ENCODE measurements at places on chromosomes 11 and 22. TPM values are rescaled to one million over a fixed set of nuclear protein-coding genes. Genes with fewer than 3 reads are reported as not detected.

P2RX3 gene
- not detected for total RNA-seq

UBQLN3 gene
- total RNA-seq, result 1.6 TPM

PLET1 gene
- total RNA-seq, result not detected

SCUBE1 gene
- 101 TPM for total RNA-seq

MMP12 gene
- total RNA-seq, result not detected

AP5B1 gene
- total RNA-seq, result 8.6 TPM

MS4A5 gene
- not detected for total RNA-seq

- H3K4me3 ChIP-seq, result no peak overlapping the region
- DNase-seq, result no peak
- H3K36me3 ChIP-seq, result no peaks in the 10 kb centered on the region
- H3K4me1 ChIP-seq, result no peaks in the 10 kb centered on the region
Observed at GRCh38 chr22:33569018-33569417, 351.3 kb downstream of the LARGE1 start.

GRCh38 chr11:16750417-16750816 lies 12.0 kb downstream of the C11orf58 start:
- H3K36me3 ChIP-seq, result no peaks in the 10 kb centered on the region
- H3K27me3 ChIP-seq, result no peaks in the 10 kb centered on the region
- H3K4me1 ChIP-seq, result no peaks in the 10 kb centered on the region
- no peak overlapping the region for H3K27ac ChIP-seq

- H3K36me3 ChIP-seq, result no peaks in the 10 kb centered on the region
- H3K27me3 ChIP-seq, result no peaks in the 10 kb centered on the region
- no peaks in the 10 kb centered on the region for H3K4me1 ChIP-seq
Observed at GRCh38 chr11:44829838-44830237, 103.1 kb downstream of the TSPAN18 start.

DNA sequence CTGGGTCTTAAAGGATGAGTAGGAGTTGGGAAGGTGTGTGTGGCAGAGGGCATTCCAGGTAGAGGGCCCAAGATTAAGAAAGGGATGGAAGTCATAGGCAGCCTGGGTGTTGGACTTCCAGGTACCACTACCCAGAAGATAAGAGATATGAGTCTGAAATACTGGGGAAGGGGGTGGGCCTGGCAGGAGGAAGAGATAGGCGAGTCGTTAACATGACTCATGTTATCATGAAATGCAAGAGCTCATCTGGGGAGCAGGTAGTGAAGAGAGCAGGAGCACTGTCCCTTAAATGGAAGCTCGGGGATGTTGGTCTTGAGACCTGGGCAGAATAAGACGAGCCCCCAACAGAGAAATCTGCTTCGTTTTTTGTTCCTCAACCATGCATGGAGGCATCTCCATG lies 10.2 kb downstream of the ZC3H7B start:
- H3K27ac ChIP-seq, result no peak overlapping the region
- peaks cover 5% of the 10 kb centered on the region for H3K4me1 ChIP-seq
- H3K4me3 ChIP-seq, result no peak overlapping the region
- H3K27me3 ChIP-seq, result no peaks in the 10 kb centered on the region
- DNase-seq, result no peak

DNA sequence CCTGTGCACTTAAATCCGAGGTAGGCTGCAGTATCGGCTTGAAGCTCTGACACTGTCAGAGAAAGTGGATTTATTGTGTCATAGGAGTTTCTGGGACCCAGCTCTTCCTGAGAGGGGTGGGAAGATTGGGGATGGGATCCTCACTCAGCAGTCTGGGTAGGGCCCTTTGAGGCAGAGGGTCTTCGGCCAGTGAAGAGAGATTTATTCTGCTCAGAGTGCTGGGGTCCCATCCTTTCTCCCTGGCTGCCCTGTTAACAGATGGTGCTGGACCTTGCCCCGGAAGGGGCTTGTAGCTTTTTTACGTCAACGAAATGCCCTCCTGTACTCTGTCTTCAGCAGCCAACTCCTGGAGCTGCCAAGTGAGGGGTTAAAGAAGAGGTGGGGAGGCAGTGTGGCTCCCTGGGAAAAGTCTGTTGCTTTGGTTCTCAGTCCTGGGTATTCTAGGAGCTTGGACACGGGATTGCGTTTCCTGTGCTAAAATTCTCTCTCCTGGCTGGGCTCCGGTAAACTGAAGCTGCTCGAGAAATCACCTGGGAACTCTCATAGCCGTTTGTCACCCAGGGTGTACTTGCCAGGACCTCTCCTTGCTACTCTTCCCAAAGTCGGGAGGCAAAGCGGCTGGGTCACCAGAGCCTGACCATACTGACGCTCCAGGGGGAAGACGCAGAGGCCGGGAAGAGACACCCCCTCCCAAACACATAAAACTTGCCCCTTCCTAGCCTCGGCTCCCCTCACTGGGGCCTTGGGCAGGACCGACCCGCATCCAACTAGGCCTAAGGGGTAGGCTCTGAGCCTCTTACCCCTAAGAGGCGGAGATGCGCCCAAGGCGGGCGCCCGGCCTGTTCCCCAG lies 806 bp upstream of the SMDT1 start:
- H3K4me1 ChIP-seq, result peaks cover 6% of the 10 kb centered on the region
- no peaks in the 10 kb centered on the region for H3K27me3 ChIP-seq
- no peaks in the 10 kb centered on the region for H3K36me3 ChIP-seq
- peak overlapping the region; percentile 80 for H3K4me3 ChIP-seq
- H3K27ac ChIP-seq, result peak overlapping the region; percentile 87

DNA sequence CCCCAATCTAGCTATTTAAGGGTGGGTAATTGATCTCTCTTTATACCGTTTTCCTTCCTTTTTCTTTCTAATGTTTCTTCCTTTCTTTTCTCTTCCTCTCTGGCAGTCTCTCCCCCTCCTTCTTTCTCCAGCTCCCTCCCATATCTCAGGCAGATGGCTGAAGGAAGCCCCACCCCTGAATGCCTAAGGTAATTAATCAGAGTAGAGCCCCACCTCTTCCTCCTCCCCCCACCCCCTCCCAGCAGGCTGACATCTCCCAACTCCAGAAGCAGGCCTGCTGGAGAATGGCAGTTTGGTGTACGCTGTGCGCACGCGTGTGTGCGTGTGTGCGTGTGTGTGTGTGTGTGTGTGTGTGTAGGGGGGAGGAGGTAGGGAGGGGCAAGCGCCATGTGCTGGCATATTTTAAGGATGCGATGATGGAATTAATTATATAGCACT lies 122.6 kb downstream of the APOL5 start:
- H3K27me3 ChIP-seq, result no peaks in the 10 kb centered on the region
- peaks cover 4% of the 10 kb centered on the region for H3K4me1 ChIP-seq
- DNase-seq, result peak; percentile 87

- no peaks in the 10 kb centered on the region for H3K4me1 ChIP-seq
- no peaks in the 10 kb centered on the region for H3K36me3 ChIP-seq
- no peak overlapping the region for H3K4me3 ChIP-seq
- H3K27ac ChIP-seq, result no peak overlapping the region
Observed at GRCh38 chr22:45731798-45732495, 60.3 kb downstream of the ATXN10 start.

- H3K27ac ChIP-seq, result no peak overlapping the region
- H3K4me3 ChIP-seq, result no peak overlapping the region
- no peaks in the 10 kb centered on the region for H3K36me3 ChIP-seq
- H3K4me1 ChIP-seq, result no peaks in the 10 kb centered on the region
Observed at GRCh38 chr22:30733181-30733631, 38.5 kb downstream of the OSBP2 start.

DNA sequence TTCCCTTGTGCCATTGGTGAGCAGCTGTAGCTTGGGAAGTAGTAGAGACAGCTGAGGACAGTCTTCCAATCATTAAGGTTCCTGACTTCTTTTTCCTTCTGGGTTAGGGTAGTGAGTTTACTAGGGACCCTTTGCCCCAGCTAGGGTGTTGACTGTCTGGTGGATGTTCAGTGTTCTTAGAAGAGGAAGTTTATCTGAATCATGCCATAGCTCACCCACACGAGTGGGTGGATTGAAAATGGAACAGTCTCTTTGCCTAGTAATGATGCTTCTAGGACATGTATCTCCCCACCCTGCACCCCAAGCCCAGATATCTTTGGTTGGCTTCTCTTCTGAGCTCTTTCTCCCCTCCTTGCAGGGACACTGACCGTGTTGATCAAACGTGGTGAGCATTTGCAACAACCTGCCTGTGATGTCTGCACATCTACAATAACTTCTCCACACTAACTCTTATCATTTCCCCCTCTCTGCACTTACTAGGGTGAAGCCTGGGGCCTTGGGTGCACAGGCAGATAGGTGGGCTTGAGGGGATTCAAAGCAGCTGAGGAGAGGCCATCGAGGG lies 57.1 kb upstream of the HORMAD2 start:
- H3K27me3 ChIP-seq, result no peaks in the 10 kb centered on the region
- H3K27ac ChIP-seq, result no peak overlapping the region
- no peak for DNase-seq
- no peak overlapping the region for H3K4me3 ChIP-seq
- no peaks in the 10 kb centered on the region for H3K36me3 ChIP-seq
- H3K4me1 ChIP-seq, result peaks cover 4% of the 10 kb centered on the region

DNA sequence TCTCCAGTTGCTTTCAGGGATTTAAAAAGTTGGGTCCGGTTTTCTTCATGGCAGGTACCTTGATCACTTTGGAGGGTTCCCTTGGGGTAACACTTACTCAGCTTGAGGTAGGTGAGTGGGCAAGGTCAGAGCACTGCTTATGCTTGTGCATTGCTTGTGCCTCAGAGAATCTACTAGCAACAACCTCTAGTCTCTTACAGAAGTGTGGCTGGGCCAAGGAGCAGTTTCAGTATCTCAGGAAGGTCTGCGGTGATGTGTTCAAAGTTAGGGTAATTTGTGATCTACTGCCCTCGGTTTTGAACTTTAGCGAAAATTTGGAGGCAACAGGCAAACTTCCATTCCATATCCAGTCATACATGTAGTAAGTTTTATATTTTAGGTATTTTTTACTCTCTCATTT lies 62.8 kb downstream of the NCAM1 start:
- H3K4me3 ChIP-seq, result no peak overlapping the region
- no peak overlapping the region for H3K27ac ChIP-seq
- H3K27me3 ChIP-seq, result no peaks in the 10 kb centered on the region
- no peak for DNase-seq

- no peaks in the 10 kb centered on the region for H3K36me3 ChIP-seq
- no peaks in the 10 kb centered on the region for H3K27me3 ChIP-seq
- no peak overlapping the region for H3K4me3 ChIP-seq
- DNase-seq, result no peak
- H3K27ac ChIP-seq, result no peak overlapping the region
- H3K4me1 ChIP-seq, result peaks cover 5% of the 10 kb centered on the region
Observed at GRCh38 chr11:112650527-112650926, 310.7 kb upstream of the NCAM1 start.

- H3K27me3 ChIP-seq, result no peaks in the 10 kb centered on the region
- no peak overlapping the region for H3K27ac ChIP-seq
- no peak overlapping the region for H3K4me3 ChIP-seq
- H3K36me3 ChIP-seq, result no peaks in the 10 kb centered on the region
- H3K4me1 ChIP-seq, result no peaks in the 10 kb centered on the region
Observed at GRCh38 chr11:45477588-45477987, 187.8 kb downstream of the CHST1 start.

DNA sequence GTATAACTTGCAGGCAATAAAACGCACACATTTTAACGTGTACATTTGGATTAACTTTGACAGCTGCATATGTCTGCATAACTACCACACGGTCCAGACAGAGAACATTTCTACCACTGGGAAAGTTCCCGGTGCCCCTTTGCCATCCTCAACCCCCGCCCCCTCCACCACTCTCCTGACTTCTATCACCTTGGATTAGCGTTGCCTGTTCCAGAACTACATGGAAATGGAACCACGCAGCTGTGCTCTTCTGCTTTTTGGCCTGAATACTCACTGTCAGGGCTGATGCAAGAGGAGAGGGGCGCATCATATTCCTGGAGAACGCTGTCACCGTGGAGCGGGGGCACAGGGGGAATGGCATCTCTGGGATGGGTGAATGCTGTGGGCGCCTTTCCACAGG lies 62.1 kb downstream of the LRP5 start:
- H3K27ac ChIP-seq, result peak overlapping the region; percentile 82
- no peaks in the 10 kb centered on the region for H3K27me3 ChIP-seq
- peaks cover 18% of the 10 kb centered on the region for H3K4me1 ChIP-seq

DNA sequence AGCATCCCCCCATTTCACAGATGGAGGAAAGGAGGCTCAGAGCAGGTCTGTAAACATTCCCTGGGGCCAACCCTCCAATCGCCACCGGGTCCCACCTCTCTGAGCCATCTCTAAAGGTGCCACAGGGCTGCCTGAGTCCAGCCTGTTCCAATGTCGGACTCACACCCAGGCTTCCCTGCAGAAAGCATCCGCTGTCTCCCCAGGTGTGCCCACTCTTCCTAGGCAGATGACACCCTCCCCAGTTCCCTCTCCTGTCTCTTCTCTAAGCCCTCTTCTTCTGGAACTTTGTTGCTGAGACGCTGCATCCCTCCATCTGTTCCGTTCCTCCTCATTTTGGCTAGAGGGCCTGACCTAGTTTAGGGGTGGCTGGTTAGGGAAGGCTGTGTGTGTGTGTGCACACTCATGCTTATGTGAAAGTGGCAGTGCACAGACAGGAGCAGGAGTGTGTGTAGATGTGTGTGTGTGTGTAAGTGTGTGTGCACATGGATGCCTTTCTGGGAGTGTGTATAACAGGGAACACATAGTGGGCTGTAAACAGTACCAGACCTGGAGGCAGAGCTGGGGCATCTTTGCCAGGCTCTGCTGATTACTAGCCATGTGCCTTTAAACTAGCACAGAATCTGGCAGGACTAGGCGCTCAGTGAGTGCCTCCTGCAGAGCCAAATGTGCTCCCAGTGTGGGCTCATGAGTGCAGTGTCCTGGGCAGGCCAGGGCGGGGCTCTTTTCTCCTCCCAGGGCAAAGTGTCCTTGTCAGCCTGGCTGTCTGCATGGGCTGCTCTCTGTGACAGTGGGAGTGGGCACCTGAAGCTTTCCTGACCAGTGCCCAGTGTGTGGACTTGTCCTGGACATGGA lies 77.3 kb upstream of the NECTIN1 start:
- no peaks in the 10 kb centered on the region for H3K4me1 ChIP-seq
- H3K4me3 ChIP-seq, result no peak overlapping the region
- no peak overlapping the region for H3K27ac ChIP-seq
- no peaks in the 10 kb centered on the region for H3K36me3 ChIP-seq
- DNase-seq, result no peak

- no peak for DNase-seq
- no peak overlapping the region for H3K4me3 ChIP-seq
- H3K36me3 ChIP-seq, result no peaks in the 10 kb centered on the region
- no peak overlapping the region for H3K27ac ChIP-seq
- H3K4me1 ChIP-seq, result peaks cover 12% of the 10 kb centered on the region
- H3K27me3 ChIP-seq, result no peaks in the 10 kb centered on the region
Observed at GRCh38 chr11:33687733-33688479, 12.7 kb downstream of the C11orf91 start.
